Effector memory CD8-positive, alpha-beta T cell (primary cell): ENCODE measurements at places on chromosomes 4 and X.

DNA sequence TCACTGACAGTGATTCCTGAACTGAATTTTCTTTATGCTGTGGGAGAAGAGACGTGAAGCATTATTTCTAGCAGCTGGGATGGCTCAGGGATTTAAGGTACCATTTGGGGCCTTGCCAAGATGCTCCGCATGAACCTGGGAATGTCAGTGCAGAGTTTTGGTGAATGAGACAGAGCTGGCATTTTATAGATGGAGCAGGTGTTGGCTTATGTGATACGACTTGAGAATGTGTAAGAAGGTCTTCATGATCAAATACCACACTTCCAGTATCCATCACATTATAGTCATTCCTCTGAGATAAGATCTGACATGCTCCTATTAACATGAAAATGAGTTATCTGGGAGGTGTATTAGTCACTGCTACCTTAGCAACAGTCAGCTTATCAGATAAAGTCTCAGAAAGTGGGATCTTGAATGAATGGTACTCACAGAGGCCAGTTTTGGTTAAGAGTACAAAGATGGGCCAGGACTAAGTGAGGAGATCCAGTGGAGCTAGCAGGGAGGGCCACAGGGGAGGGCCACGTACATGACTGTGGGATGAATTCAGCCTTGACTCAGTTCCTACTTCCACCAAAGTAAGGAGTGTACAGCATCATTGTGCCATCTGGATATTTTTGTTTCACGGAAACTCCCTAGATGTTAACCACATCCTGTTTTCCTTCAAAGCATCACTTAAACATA, 116.7 kb downstream of the SPCS3 start:
- DNase-seq, result no peak

- no peak for DNase-seq
These were observed 40.5 kb upstream of the CDKN2AIP start for GRCh38 chr4:183403961-183404360.

GRCh38 chrX:29225670-29226069, 638.4 kb downstream of the IL1RAPL1 start:
- no peak for DNase-seq

- no peak for DNase-seq
These were observed 87.3 kb downstream of the SLC2A9 start for GRCh38 chr4:9933956-9934355.

DNA sequence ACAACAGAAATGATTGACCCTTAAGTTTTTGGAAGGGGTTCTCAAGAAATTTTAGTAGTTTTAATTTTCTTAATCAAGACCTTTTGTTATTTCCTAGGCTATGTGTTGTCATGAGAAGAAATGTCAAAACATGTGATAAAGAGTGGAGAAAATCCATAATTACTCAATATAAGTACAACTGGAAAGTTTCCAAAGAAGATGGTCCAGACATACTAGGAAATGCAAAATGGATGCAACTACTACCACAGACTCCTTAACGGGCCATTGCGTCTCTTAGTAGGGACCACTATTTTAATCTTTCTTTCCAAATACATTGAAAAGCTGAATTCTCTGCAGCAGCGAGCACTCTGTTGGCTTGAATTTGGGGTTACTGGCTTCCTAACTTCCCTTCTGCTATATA, 148.8 kb downstream of the NWD2 start:
- no peak for DNase-seq

GRCh38 chr4:1595789-1596325, 88.3 kb downstream of the FAM53A start:
- DNase-seq, result no peak

- DNase-seq, result no peak
These were observed 22.2 kb downstream of the CRMP1 start for GRCh38 chr4:5870701-5871100.

GRCh38 chrX:154399527-154400368, 1.6 kb downstream of the RPL10 start:
- DNase-seq, result no peak

DNA sequence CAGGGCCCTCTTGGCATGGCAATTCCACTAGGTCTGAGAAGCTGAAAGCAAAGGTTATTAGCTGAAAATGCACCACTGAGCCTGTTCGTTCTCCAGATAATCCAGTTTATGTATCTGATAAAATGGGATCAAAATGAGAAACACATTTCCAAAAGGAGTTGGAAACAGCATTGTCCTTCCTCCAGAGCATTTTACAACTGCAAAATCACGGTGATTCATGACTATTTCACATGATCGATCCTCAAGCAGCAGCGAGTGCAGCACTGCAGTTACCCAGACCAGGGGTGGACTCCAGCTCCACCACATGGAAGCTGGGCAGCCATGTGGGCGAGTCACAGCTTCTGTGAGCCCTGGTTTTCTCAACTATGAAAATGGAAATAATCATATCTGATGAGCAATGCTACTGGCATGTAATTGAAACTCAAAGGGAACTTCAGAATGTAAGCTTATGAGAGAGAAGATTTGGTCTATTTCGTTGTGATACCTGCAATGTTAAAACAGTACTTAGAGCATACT, 78.7 kb upstream of the MSX1 start:
- DNase-seq, result no peak

- DNase-seq, result no peak
These were observed 911.8 kb downstream of the CENPC start for GRCh38 chr4:66633477-66633876.

- no peak for DNase-seq
These were observed 64.8 kb downstream of the TAB3 start for GRCh38 chrX:30824275-30824674.

DNA sequence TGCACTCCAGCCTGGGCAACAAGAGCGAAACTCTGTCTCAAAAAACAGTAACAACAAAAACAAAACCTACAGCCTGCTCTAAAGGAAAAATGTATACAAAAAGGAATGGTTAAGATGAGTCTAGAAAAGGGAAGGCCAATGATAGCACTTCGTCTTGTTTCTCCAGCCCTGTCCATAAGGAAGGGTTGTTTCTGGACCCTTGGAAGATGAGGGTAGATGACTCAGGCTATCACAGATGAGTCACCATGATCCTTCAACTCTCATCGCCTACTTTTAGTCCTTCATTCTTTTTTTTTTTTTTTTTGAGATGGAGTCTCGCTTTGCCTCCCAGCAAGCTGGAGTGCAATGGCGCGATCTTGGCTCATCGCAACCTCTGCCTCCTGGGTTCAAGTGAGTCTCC, 8.8 kb downstream of the PLA2G12A start:
- DNase-seq, result no peak

- DNase-seq, result no peak
These were observed 262.2 kb upstream of the INTU start for GRCh38 chr4:127370604-127371003.

GRCh38 chr4:137861682-137862081, 329.4 kb upstream of the PCDH18 start:
- DNase-seq, result no peak

DNA sequence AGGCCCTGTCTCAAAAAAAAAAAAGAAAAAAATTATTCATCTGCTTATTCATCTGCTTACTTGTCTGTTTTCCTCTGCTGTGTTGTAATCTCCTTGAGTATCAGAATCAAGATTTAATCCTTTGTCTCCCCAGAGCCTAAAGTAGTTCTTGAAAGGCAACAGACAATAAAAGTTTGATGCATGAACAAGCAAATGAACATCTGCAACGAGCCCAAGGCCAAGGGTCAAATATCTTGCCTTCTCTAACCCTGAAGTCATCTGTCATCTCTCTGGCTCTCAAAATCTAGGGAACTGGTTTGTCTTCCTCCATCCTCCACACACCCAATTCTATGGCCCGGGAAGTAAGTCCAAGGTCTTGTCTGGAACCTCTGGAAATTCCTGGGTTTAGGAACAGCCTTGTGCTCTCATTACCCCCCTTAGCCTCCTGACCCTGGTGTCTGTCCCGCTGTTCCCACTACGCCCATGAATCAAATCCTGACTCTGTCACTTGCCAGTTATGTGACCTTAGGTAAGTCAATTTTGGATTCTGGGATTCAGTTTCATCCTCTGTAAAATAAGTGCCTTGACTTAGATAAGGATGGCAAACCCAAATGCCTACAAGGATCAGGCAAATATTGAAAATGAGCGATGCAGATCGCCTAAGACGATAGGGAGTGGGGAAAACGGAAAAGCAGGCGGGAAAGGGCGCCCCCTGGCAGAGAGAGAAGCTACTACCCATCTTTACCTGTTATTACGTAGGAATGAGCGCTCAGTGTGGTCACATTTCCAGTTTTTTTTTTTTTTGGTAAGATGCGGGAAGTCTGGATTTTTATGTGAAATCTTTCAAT, 102.7 kb upstream of the DHX15 start:
- no peak for DNase-seq

- DNase-seq, result no peak
These were observed 243.4 kb upstream of the STS start for GRCh38 chrX:6904156-6904555.

DNA sequence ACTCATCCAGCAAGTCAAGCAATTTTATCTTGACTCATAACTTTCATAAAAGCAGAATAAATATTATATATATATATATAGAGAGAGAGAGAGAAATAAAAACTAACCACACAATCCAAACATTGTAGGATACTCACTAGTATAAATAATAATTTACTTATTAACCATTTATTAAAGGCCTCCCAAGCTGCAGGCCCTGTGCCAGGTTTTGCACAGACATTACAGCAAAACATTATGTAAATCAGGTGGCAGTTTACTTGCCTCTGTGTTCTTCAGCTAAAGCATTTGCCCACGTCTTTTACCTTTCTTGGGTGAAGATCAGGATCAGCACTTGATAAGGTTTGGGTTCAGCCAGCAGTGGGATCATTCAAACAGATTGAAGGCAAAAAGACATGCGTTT, 75.6 kb downstream of the CLDN22 start:
- no peak for DNase-seq

DNA sequence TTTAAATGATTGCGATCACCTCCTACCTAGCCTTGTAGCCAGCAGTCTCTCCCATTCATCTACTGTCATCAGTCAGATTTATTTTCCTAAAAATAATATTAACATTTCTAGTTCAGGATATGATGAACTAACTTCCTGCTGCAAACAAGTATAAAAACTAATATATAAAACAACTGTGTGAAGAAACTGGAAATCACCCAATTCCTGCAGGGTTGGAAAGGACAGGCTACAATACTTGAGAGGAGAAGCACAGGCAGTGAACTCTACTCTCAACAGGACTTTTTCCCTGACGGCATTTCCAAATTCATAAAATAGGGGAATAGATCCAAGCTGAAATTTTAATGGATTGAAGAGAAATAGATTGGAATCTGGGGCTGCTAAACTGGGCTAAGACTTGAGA, 14.2 kb upstream of the BBS12 start:
- DNase-seq, result no peak

- DNase-seq, result no peak
These were observed 9.4 kb upstream of the CPLX1 start for GRCh38 chr4:835148-836002.

GRCh38 chr4:164700471-164700870, 53.5 kb upstream of the SMIM31 start:
- DNase-seq, result no peak

GRCh38 chrX:2626750-2627149, 64.3 kb upstream of the CD99 start:
- no peak for DNase-seq

GRCh38 chr4:83686166-83686565, 150.3 kb downstream of the GPAT3 start:
- DNase-seq, result no peak

DNA sequence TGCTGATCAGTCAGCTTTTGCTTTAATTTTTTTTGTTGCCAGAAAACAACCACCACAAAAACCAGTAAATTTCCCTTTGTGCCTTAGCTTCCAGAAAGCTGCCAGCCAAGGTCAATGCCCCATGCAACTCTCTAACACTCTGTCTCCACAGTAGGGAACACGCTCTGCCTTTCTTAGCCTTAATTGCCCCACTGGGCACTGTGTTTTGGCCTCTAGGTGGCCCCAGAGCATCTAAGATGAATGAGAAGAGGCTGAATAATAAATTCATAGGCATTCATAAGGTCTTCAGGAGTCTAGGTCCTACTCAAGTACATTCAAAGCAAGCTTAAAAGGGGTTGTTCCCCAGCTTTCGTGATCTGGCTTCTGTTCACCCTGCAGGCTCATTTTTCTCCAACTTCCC, 57.7 kb upstream of the PASD1 start:
- no peak for DNase-seq

GRCh38 chrX:46572340-46572936, 1.1 kb upstream of the CHST7 start:
- DNase-seq, result peak; percentile 34

GRCh38 chrX:101257448-101258258, 33.5 kb downstream of the TAF7L start:
- DNase-seq, result no peak

DNA sequence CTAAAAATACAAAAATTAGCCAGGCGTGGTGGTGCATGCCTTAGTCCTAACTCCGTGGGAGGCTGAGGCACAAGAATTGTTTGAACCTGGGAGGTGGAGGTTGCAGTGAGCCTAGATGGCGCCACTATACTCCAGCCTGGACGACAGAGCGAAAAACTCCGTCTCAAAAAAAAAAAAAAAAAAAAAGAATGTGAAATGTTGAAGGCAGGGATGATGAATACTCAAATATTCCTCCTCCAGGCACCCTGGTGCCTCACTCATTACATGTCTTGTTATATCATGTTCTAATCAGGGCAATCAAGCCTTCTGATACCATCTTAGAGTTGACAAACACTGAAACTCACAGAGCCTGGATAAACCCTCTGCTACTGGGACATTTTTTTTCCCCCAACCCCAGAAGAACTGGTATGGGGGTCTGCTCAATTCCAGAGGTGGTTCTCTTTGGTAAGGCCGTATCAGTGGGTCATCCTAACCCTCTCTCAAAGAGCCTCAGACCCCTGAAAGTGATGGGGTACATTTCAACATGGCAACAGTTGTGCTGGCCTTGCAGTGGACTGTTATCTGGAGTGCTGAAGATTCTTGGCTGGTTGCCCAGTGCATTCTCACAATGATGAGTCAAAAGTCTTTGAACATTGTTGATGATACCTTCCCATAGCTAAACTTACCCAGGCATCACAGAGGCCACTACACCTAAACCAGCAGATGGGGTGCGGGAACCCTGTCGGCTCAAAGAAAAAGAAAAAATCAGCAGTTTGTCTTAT, 2.4 kb upstream of the SH3KBP1 start:
- DNase-seq, result peak; percentile 23

GRCh38 chr4:48193096-48193836, 59.2 kb upstream of the TXK start:
- DNase-seq, result no peak

DNA sequence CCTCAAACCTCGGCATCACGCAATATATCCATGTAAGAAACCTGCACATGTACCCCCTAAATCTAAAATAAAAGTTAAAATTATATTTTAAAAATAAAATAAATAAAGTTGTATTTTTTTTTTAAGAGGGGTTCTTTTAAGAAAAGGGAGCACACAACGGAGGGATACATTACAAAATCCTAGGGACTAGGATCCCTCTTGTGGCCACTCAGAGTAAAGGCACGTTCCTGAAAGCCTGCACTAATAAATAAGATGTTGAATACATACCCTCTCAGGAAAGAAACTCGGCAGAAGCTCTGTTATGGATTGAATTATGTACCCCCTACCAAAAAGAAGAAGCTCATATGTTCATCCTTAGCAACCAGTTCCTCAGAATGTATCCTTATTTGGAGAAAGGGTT, 50.9 kb upstream of the PRDX4 start:
- no peak for DNase-seq
